ENCODE measurements at places on chromosomes 4 and X.

- no peak for DNase-seq
Measured at GRCh38 chr4:6375620-6376295, 96.7 kb downstream of the PPP2R2C start.

- peak; percentile 61 for DNase-seq
Measured at GRCh38 chr4:6917461-6918271, 8.0 kb downstream of the TBC1D14 start.

DNA sequence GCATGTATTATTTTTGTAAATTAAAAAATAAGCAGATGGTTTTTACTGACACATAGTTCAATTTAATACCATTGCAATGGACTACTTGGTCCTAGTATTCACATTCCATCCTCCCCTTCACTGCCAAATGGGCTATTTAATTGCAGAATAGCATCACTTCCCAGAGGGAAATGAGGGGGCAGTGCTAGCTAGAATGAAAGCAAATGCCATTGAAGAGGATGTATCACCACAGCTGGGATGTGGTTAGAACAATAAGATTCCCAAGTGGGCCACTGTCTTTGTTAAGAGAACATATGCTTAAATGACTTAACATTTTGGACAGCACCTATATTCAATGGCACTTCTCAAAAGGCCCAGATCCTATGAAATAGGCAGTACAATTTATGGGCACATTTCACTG lies 224.7 kb downstream of the RBMX2 start:
- DNase-seq, result no peak

DNA sequence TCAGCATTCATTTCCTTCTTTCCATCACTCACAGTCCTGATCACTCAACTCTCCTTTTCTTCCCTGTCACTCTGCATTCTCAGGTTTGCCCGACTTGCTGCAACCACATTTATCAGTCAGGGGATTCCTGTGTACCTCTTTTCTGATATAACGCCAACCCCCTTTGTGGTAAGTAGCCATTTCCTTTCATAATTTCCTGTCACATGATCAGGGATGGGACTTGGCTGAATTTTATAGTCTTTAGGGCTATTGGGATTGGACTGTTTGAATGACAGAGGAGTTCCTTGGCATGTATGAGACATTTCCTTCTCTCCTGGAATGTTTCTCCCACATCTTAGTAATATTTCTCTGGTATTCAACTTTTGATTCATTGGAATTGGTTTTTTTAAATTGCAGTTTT lies 11.0 kb downstream of the PGM2 start:
- peak; percentile 11 for DNase-seq

DNA sequence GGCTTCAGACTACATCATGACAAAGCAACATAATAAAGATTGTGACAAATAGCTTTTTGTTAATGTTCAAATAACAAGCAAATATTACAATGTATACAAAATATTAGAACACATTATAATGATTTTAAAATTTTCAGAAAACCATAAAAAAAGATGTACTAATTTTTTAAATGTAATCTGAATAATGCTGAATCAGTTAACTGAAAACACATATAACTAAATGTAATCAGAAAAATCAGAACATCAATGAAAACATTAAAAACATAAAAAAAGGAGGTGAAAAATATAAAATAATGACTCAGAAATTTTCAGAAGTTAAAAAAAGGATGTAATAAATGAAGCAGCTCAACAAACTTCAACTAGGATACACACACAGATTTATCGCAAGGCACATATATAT lies 53.5 kb downstream of the ZNF721 start:
- DNase-seq, result no peak

- DNase-seq, result no peak
Measured at GRCh38 chr4:181685911-181686310, 557.3 kb upstream of the TENM3 start.

DNA sequence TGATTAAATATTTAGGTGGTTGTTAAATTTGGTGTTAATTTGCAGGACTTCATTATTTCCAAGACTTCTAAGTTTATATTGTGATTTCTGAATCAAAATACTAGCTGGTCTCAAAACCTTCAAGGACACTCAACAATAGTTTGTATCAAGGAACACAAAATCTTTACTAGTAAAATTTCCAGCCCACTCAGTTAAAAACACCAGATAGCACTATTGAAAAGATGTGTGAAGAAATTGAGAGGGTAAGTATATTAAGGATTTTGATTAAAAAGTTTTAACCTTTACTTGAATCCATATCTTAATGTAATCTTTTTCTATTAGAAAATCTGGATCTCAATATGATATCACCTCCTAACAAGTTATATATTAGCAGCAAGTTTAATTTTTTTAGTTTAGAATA lies 89.3 kb upstream of the UGT8 start:
- no peak for DNase-seq

GRCh38 chrX:102339312-102340298 lies 92.6 kb downstream of the NXF2 start:
- DNase-seq, result peak; percentile 3

DNA sequence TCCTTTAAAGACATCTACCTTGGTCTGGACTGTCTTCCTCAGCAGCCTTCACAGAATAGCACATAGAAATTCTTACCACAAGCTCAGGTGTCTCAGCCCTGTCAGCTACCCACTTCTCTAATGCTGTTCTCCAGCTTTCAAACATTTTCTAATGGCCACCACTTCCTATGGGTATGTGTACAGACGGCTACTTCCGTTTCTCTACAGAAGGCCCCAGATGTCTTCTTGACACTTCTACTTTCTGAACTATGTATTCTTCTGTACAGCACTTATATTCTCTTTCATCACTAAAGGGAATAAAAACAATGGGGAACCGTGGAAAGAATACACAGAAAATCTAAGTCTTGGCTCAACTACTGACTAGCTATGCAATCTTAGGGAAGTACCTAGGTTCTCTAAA lies 13.3 kb downstream of the OPHN1 start:
- no peak for DNase-seq

DNA sequence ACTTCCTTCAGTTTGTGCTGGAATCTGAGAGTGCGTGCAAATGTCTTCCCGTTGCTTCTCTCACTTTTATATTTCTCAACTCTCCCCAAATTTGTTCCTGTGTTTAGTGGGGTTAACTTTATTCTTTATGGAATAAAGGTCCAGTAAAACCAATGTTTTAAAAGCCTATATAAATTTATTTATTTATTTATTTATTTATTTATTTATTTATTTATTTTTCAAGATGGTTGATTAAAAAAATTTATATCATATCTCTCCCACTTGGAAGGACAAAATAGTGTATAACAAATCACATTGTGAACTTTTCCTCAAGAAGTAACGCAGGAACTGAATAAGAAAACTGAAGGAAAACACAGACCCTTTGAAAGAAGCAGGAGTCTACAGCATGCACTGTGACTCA lies 95.3 kb upstream of the ITM2A start:
- DNase-seq, result no peak

DNA sequence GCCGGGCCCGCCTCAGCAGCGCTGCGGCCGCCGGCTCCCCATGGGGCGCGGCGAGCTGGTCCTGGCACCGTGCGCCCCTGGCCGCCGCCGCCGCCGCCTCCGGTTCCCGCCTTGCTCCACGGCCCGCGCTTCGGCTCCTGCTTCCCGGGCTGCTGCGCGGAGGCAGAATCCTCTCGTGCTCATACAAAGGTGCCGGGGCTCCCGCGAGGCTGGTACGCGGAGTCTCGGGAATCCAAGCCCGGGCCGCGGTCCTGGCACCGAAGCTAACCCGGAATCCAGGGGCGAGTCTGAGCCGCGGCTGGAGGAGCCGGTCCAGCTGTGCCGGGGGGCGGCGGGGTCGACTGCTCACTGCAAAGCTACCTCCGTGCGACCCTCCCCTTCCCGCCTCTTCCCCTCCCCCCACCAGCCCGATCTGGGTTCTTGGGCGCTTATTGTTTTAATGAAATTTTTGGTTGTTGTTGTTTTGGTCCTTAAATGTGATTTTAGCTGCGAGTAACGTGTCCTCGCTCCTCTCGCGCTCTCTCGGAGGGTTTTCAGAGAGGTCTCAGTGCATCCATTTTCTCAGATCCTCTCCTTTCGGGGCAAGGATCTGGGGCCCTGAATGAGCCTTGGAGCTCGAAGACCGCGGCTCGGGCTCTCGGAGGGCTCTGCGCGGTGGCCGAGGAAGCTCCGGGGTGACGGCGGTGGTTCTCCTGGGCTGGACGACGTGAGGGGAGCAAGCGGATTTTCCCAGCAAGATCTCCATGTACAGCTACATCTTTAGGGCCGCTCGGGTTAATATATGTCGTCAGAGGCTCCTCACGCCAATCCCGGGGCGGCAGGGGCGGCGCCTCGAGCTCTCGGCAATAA lies at the start of gene HAND2:
Gene HAND2, minus strand, starts transcription at position 753 of the 849 bp plus-strand sequence. CDS start 940 bp downstream, outside the sequence.
- no peak for DNase-seq

DNA sequence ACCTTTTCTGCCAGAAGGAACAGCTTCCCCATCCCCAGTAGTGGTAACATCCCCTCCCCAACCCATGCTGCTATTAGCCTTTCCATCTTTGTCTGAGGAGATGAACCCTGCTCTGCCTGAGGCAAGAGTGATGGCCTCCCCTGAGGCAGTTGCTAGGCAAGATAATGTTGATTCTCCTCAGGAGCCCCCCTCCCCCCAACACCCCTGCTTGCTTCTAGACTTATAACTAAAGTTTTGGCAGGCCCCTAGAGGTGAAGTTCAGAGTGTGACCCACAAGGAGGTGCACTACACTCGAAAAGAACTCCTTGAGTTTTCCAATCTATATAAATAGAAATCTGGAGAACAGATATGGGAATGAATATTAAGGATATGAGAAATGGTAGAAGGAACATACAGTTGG lies 962.5 kb downstream of the ADGRL3 start:
- DNase-seq, result no peak

DNA sequence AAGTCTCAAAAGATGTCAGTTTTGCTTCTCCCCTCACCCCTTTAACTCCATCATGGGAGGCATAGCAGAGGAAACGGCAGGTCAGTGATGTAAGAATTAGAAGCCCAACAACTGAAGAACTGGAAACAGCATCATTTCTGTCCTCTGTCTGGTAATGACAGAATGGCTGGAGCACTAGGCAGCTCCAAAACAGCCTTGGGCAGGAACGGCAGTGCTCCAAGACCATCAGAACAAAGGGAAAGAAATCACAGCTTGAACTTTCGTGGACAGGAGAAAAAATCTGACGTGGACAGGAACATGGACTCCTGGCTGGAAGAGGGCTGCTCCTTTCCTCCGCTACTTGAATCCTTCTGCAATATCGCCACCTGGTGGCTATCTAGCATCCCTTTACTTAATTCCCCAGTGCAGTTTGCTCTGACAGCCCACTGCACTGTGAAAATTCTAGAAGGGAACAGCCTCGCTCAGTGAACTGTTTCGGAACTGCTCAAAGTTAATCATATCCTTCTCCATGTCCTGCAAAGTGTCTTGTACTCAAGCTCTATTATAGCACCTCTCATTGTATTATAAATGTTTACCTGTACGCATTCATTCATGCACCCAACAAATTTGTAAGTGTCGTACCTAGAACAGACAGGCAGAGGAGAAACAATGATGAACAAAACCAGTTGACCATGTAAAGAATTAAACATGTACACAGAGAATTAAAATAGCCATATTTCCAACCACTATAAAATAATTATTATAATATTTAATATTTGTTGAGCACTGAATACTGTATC lies 20.4 kb downstream of the SLC25A53 start:
- DNase-seq, result peak; percentile 35

GRCh38 chr4:17469931-17470674 lies 41.8 kb downstream of the QDPR start:
- DNase-seq, result no peak

GRCh38 chr4:84147831-84148230 lies 351.3 kb downstream of the NKX6-1 start:
- no peak for DNase-seq

DNA sequence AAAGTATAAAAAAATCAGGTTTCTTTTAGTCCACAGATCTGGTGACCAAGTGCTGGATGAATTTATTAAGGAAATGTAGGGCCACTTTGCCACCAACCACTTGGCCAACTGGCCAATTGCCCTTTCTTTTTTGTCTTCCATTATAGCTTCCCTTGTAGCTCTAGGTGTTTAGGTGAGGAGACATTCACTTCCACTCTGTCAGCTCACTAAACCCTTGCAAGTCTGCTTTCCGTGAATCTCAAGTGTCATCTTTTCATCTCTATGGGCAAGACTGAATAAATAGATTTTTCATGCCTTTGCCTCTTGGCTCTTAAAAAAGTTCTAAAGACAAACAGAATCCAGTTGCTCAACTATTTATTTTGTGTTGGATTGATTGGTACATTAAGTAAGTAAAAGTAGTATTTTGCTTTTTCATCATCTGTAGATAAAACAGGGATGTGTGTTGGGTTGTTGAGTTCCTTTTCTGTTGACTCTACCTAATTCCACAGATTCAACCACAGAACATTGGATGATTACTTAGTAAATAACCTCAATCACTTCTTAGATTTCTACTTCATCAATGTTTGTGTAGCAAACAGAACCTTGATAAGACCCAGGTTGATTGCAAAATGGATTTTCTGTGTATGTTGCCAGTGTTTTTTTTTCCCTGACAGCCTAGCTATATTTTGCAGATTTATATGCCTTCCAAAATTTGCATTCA lies 68.1 kb upstream of the GRXCR1 start:
- DNase-seq, result no peak

DNA sequence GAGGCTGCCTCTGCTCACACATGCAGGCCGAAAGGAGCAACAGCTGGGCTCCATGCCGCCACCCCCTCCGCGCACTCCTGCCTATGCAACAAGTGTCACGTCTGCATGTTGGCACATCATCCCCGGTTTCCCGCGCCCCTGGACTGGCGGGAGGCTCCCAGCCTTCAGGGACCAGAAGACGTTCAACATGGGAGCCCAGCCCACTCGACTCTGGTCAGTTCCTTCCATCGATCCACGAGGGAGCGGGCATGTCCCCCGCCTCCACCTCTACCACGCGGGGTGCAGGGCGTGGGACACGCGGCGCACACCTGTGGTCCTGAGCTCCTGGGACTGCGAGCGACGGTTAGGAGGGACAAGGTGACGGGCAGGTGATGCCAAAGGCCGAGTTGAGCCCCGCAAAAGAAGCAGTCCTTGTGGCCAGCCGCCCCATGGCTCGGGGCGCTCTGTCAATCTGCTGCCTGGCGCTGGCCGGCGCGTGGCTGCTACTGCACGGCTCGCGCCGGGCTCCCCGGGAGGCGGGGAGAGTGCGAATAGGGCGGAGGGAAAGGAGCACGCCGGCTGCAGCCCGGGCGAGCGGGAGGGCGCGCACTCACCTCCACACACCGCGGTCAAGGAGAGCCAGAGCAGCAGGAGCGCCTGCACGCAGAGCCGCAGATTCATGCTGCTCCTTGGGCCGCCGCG lies 645 bp downstream of the APLN start:
- peak; percentile 36 for DNase-seq

- DNase-seq, result no peak
Measured at GRCh38 chr4:14864365-14865030, 137.8 kb upstream of the CPEB2 start.

- no peak for DNase-seq
Measured at GRCh38 chr4:5805270-5805669, 87.6 kb downstream of the CRMP1 start.
